CD4-positive, CD25-positive, alpha-beta regulatory T cell (primary cell): ENCODE measurements at places on chromosomes 11 and 22. TPM values are rescaled to one million over a fixed set of nuclear protein-coding genes. Genes with fewer than 3 reads are reported as not detected.

- peaks cover 42% of the 10 kb centered on the region for H3K36me3 ChIP-seq
- H3K4me1 ChIP-seq, result no peaks in the 10 kb centered on the region
- no peak for DNase-seq
- H3K27me3 ChIP-seq, result no peaks in the 10 kb centered on the region
- no peak overlapping the region for H3K27ac ChIP-seq
These were observed 86.5 kb downstream of the BCR start for GRCh38 chr22:23266780-23267179.

The AIFM3 gene
- polyA plus RNA-seq, result not detected

- no peak overlapping the region for H3K27ac ChIP-seq
- no peak for DNase-seq
These were observed 554.7 kb downstream of the SOX6 start for GRCh38 chr11:15801616-15802015.

The MPZL2 gene
- 0.37 TPM for polyA plus RNA-seq

The ANO5 gene
- not detected for polyA plus RNA-seq

DNA sequence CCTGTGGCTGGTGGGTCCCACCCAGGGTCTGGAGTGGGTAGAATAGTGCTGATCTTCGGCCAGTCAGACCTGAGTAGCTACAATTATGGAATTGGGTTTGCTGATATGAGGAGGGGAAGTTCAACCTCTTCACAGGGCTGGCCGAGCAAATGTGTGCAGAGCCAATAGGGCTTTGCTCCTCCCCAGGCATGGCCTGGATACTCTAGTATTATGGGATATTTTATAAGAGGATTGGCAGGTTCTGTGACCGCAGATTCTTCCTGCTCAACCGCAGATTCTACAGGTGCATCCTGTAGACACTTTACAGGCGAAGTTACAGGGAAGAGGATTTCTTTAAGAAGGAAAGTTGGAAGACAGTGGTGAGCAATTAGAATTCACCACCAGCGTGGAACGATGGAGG is 44.3 kb downstream of the TBC1D22A start:
- H3K27ac ChIP-seq, result no peak overlapping the region
- H3K36me3 ChIP-seq, result peaks cover 29% of the 10 kb centered on the region
- H3K4me3 ChIP-seq, result no peak overlapping the region
- DNase-seq, result no peak

The TMEM191B gene
- 0.72 TPM for polyA plus RNA-seq
